ENCODE measurements at places on chromosomes 3 and 15.

DNA sequence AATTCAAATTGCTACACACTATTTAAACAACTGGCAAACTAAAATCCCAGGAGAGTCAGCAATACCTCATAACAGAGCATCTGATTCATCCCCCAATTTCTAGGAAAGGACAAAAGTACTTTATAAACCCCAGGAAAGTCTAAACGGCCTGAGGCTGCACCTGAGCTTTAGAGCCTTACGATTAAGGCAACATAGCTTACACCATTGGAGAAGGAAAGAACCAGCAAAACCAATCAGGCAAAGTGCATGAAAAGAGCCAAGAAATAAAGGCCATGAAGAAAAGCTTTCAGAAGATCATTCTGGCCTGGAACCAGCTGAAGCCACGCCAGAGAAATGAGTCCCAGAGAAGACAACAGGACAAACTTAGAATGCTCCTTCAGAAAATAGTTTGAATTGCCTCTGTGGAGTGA, 48.1 kb downstream of the PTPN9 start:
- no peak for DNase-seq

DNA sequence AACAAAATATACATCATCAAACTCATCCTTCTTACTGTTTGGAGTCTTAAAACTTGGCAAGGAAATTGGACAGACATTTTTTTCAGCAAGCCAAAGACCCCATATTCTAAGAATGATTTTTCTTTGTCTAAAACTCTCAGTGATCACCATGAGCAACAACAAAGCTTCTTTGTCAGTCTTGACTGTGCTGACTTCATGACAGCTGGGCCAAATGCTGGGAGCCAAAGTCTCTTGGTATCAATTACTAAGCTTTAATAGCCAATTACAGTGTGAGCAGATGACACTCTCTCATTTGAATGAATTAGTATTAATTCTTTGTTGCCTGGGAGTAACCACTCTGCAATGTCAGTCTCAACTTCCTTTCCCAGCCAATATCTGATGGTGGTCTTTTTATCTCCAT, 48.1 kb upstream of the GK5 start:
- DNase-seq: no peak

DNA sequence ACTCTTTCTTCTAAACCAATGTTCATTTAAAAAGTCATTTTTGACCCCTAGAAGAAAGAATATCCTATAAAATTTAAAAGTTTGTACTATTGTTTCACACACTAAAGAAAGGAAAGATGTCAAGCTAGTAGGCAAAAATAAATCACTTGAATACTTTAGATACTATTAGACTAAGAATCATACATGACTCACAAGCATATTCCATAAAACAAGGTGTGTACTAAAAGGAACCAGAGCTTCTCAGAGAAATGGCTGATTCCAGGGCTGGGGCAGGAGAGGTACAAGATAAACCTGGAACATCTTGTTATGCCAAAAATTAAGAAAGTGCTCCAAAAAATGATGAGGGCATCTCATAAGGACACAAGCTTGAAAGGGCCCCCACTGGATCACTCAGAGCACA, 8.7 kb downstream of the DLG1 start:
- no peak for DNase-seq

DNA sequence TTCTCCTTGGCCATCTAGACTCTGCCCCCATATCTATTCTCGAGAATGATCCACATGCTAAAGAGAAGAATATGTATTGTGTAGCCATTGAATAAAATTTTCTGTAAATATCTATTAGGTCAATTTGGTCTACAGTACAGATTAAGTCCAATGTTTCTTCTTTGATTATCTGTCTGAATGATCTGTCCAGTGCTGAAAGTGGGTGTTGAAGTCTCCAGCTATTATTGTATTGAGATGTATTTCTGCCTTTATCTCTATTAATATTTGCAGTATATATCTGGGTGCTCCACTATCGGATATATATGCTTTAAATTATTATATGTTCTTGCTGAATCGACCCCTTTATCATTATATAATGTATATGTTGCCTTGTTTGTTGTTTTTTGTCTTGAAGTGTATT, 384.9 kb upstream of the ROBO1 start:
- DNase-seq: no peak

Data from activated CD4-positive, alpha-beta T cell treated with anti-CD3 and anti-CD28 coated beads for 24 hours (primary cell).